ENCODE measurements at places on chromosomes 12 and 14.

- DNase-seq, result no peak
These were observed 12.8 kb downstream of the PSMA6 start for GRCh38 chr14:35304812-35305462.

DNA sequence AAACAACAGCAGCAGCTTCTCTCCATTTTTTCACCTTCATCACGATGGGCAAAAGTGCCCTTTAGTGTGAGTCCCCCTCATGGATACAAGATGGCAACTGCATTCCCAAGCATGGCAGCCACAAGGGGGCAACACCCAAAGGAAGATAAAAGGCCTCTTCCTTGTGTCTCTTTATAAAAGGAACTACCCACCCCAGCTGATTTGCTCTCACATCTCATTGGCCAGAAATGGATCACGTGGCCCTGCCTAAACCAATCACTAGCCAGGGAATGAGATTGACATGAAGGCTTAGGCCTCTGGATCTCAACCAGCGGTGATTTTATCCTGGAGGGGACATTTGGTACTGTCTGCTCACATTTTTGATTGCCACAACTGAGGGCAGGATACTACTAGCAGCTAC, 21.9 kb upstream of the IFT81 start:
- no peak for DNase-seq

DNA sequence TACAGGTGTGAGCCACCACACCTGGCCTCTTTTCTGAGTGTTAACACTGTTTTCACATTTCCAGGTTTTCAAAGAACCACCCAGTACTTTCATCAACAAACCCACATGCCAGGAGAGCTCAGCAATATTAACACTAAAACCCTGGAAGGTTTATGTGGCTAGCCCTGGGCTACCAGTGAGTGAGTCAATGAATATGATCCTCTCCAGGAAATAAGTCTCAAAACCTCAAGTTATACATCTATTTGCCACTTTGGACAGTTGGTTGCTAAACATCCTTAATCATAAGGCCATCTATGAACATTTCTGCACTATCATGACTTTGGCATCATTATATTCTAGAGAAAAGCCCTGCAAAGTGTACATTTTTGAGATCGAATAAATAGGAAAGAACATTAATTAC, 6.3 kb upstream of the CDKL1 start:
- DNase-seq, result no peak

GRCh38 chr12:117525766-117526165, 164.3 kb upstream of the NOS1 start:
- no peak for DNase-seq

DNA sequence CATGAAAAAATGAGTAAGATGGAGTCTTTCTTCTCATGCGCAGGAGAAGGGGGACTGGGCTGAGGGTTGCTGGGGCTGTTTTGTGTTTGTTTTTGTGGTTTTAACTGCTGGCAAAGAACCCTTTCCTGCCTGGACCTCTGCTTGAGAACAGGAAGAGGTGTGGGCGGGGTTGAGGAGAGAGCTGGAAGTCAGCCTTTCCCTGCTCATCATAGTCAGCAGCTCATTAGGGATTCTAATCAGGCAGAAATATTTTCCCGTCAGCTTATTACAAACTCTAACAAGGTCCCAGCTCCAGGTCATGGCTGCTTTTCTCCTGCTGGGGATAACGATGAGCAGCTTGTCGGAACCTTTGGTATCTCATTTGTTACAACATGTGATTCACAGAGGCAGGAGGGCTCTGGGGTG, 185.0 kb upstream of the NRXN3 start:
- no peak for DNase-seq

DNA sequence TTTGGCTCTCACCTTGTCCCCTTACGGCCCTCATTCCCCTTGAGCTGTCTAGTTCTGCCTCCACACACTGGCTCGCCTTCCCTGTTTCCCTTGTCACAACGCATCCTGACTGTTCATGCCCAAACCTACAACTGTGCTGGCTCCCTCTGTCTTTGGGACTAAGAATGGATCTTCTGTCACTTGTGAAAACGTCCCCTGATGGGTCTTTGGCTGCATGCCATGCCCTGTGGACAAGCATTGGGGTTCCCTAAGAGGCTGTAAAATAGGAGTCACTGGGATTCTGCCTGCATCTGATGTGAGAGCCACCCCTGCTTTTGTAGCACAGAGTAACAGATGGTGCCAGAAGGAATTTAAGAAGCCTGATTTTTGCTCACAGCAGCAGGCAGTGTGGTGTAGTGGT, 285.3 kb upstream of the CRY1 start:
- DNase-seq, result no peak

GRCh38 chr12:117456076-117456475, 94.7 kb upstream of the NOS1 start:
- DNase-seq, result no peak

DNA sequence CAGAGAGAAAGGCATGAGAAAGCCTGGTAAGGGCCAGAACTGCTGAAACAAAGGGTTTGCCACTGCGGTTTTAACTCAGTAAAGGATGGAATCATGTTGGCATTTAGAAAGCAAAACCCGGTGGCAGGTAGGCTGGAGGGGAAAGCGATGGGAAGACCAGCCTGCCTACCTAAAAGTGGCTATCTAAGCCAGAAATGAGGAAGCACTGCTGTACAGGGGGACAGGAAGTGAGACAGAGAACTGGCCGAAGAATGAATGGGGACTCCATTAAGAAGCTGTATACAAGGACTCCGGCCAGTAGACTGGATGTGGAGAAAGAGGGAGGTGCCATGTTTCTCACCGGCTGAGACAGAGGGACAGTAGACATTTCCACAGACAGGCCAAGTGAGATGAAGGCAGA, 48.2 kb downstream of the PPM1H start:
- no peak for DNase-seq

DNA sequence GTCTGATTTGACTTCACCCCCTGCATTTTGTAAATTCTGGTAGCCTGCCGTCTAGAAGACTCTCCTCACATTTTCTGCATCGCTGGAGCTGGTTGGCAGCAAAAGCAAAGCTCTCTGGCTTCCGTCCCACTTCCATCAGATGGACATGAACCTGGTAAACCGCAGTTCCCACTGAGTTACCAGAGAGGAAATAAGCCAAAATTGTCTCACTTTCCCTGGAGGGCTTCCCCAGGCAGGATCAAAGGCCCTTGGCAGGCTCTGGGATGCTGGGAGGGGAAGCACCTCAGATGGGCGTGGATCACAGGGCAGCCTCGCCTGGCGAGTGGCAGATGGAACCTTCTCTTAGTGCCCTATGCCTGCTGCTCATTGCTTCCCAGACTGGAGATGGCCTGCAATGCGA, 243.5 kb downstream of the TMEM132C start:
- no peak for DNase-seq

DNA sequence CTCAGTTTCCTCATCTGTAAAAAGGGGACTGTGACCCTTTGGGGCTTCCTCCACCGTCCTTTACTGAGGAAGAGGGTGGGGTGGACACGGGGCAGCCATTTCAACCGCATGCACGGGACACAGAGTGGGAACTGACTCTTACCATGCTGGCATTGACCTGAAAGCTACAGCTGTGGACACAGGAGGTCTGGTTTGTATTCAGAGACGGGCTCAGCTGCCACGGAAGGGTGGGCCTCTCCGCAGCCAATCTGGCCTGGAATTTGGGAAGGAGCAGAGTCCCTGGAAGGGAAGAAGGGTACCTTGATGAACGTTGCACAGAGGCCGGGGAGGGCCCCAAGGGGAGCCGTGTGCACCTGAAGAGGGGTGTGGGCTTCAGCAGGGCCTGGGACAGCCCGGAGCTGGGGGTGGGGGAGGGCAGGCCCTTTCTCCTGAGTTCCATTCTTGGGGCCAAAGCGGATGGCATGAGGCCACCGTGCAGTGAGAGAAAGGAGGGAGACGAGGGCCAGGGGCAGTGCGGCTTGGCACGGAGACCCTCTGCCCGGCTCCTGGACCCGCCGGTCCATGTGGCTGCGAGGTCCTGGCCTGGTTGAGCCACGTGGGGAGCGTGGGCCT, 14.5 kb downstream of the TNFAIP2 start:
- DNase-seq, result no peak

- DNase-seq, result no peak
These were observed 23.6 kb upstream of the MLXIP start for GRCh38 chr12:122054842-122055520.

DNA sequence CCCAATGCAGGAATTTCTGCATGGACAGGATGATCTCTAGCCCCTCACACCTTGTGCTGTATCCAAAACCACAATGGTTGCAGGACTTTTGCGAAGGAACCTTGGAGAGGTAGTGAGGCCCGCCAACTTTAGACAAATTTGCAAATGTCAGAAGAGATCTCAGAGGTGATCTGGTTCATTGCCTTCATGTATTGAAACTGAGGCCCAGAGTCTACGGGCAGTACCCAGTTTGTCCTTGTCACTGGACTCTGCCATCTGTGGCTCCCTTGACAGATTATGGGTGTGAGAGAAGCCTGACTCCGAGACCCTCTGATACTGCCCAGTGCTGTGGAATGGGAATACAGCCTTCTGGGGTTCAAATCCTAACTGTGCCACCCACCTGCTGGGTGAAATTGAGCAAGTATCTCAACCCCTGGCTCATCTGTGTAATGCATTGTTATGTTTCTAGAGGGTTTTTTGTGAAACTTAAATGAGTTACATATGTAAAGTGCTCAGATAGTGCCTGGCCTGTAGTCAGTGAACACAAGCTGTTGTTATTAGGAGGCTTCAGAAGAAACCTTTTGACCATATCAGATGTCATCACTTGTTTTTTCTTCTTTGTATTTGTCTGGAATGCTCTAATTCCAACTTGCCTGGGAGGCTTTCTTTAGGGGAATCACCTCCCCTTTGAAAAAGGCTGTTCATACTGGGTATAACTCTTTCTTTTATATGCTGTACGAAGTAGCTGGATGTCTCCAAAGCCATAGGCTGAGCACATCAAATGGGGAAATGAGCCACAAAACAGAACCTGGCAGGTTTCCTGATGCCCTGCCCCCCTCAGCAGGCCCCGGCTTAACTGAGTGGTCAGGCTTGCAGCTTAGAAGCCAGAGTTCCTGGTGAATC, 71.4 kb upstream of the SRSF5 start:
- no peak for DNase-seq

DNA sequence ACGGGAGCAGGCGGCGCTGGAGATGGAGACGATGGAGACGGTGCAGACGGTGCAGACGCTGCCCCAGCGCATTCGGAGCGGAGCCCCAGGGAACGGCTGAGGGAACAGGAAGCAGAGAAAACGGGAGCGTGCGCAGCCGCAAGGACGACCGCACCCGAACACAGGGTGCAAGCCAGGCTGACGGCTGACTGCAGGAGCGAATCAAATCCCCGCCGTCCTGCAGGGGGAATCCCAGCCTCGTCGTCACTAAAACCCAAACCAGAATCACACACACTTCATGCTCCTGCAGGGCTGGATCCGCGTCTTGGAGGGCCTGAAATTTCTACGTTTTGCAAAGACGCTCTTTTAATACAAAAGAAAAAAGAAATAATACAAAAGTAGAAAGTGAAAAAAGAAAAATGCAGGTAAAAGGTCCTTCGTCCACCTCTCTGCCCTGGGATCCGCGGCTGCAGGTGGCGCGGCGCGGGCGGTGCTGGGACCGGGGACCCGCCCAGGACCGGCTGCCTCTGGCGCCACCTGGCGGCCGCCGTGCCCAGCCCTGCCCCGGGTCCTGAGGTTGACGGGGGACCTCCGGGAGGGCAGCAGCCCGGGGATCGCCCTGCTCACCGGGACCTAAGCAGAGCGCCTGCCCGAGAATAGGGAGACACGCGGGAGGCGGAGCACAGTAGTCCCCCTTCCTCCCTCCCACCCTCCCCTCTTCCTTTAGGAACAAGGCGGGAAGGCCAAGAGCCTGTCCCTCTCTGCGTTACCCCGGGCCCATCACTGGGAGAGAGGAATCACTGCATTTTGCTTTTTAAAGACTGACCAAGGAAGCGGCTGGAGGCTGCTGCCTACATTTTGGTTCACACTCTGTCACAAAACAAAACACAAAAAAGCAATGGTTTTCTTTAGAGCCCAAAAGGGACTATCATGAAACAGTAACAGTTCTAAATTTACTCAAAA, 20.1 kb downstream of the STX2 start:
- DNase-seq, result peak; percentile 61

GRCh38 chr12:108696111-108696995, 35.0 kb downstream of the CORO1C start:
- no peak for DNase-seq
